ENCODE measurements at places on chromosomes 6 and 20. TPM values are rescaled to one million over a fixed set of nuclear protein-coding genes. Genes with fewer than 3 reads are reported as not detected.

DNA sequence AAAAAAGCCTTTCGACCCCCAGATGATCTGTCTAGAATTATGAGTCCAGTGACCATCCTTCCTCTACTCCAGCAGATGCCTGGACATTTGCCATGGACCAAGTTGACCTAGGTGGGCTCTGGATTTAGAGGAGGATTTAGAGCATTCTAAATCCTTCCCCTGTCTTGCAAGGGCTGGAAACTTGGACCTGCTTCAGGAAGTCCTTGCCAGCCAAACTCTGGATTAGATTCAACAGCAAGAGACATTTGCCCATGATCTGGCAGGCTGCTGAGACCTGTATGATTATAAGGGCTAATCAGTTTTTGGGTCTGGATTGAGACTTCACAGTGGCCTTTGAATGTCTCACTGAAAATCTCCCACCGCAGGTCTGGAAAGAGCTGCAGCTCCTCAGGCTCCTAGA, 13.1 kb upstream of the HDGFL1 start:
- DNase-seq: no peak

- DNase-seq: no peak
These were observed 581.8 kb upstream of the MMS22L start for GRCh38 chr6:97864826-97865225.

DNA sequence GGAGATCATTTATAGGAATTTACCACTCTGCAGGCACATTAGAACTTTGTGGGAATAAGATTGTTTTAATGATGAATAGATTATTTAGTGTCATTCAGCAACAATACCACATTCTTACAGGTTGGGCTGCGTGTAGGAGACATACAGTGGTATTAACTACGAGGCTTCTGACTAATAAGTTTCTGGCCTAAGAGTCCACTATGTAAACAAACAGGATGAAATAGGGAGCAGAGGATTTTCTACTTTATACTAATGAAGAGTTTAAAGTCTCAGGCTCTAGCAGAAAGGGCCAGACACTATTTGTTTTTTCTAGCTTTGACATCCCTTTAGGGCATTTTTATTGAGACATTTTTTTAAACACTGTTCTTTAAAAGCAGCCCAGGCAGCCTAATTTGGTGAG, 75.6 kb downstream of the SLC24A3 start:
- no peak for DNase-seq

The GNAS-AS1 gene
- not detected for total RNA-seq

DNA sequence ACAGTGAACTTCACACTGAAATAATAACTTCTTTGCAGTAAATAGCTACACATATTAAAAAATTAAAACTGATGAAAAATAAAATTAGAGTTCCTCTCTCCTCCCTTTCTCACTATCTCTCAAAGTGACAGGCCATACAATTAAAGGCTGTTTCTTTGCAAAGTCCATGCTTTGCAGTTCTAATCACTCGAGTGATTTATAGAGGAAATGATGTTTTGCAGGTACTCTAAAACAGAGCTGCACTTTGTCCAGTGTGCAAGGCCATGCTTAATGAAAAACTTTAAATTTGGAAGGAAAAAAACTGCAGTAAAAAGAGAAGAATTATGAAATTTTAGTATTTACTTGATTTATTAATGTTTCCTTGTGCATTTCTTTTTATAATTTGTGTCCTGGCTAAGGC, 112.5 kb downstream of the GMDS start:
- DNase-seq: no peak

The ENPP1 gene
- total RNA-seq: 0.45 TPM

The LIME1 gene
- total RNA-seq: 91.7 TPM

DNA sequence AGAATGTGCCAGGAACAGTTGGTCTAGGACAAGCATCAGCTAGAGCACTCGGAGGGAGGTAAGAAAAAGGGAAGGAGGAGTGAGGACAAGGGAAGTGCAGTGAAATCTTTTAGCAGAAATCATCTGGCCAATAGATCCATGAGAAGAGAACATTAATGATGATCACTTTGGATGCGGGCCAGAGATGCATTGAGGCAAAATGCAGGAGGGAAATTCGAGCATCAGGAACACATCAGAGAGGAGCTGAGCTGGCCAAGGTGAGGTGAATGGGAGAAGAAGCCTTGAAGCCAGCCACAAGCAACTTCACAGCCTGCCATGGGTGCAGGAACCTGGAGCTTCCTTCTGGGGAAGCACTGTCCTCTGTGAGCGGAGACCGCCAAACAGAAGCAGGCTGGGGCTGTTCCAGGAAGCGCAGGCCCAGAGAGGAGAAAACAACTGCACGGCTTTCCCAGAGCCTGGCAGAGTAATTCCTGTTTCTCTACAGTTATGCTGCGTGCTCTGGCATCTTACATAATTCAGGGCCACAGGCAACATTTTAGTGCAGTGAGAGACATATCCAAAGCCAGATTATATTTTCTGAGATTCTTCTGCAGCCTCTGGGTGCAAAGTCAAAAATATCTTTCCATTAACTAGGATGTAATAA, 143.8 kb downstream of the F13A1 start:
- no peak for DNase-seq

DNA sequence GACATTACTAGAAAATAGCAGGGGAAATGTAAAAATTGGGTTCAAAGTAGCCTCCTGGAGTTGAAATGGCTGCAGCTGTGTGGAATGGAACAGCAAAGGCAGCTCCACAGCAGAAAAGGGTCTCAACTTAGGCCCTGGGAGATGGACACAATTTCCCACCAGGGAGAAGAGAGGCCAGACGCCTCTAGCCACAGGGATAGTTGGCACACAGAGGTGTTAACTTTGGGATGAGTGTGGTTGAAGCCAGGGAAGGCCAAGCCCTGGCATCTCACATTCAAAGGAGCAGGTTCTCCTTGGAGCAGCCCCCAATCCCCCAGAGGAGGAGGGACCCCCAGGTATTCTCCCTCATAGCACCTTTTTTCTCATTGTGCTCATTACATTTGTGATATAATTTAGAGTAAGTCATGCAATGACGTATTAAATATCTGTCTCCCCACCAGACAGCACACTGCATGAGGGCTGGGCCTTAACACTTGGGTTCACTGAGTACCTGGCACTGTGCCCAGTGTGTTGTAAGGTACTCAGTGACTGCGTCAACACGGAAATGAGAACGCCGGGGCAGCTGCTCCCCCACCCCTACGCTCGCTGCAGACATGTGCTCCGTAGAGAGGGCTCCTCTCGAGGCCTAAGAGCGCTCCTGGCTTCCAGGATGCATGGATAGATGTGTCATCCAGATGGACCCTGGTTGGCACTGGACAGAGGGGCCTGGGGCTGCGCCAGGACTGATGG, 76.0 kb upstream of the CD93 start:
- DNase-seq: no peak

DNA sequence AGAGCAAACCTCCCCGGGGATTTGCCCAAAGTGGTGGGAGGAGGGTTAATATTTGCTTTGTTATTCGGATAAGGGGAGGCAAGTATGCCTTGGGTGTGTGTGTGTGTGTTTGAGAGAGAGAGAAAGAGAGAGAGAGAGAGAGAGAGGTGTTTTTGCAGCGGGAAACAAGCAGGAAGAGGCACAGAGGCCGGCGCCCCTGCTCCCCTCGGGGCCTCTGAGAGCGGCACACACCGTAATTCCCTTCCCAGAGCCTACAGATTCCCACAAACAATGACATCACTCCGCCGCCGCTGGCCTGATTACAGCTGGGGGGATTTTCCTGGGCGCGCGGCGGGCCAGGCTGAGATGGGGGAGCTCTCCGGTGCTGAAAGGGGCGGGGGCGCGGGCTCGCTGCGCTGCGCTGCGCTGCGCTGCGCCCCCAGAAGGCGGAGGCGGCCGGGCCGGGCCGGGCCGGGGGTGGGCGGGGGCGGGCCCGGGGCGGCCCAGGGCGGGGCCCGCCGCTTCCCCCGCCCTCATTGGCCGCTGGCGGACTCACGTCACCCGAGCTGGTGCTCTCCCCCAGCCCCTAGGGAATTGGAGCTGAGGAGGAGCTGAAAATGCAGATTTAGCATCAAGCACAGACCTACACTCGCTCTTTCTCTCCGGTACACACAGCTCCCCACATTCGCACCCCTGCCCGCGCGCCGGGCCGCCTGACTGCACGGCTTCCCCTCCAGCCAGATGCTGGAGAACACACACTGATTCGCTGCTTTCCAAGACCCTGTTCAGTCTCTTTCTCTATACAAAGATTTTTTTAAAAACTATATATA, at the start of gene PCSK2:
Gene PCSK2, plus strand, starts transcription at position 631 of the 809 bp plus-strand sequence. CDS start 266 bp downstream, outside the sequence.
- DNase-seq: no peak

DNA sequence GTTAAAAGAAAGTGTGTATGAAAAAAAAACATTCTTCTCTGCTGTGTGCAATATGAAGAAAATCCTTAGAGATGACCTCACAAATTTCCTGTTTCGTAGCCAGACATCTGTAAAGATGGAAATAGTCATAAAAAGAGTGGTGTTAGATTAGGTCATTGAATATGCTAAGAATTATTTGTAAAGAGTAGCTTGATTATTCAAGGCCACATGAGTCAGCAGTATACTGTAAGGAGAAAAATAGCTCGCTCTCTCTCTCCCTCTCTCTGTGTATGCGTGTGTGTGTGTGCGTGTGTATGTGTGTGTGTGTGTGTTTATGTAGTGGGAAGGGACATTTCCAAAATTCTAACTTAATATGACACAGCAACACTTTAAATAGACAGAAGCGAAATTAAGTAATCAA, 78.8 kb downstream of the PTCHD4 start:
- DNase-seq: no peak

The ZNF133 gene
- 9.6 TPM for total RNA-seq

DNA sequence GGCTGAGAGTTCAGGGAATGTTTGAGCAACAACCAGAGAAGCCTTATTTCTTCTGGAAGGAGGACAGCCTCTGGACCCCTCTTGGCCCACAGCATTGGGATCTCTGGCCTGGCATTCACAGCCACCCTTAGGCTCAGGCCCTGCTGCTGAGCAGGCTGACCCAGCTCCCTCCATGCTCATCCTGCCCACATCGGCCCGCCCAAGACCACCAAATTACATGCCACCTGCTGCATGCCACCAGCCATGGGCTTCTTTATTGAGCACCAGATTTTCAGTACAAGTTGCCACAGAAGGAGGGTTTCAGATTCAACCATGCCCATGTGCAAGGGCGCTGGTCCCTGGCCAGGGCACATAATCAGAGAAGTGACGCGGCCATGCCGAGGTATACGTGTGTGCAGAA, 32.2 kb downstream of the ADA start:
- DNase-seq: no peak

GRCh38 chr20:39855799-39856198, 833.2 kb downstream of the MAFB start:
- DNase-seq: no peak

The KIF13A gene
- total RNA-seq: 19.5 TPM

GRCh38 chr6:92779746-92780145, 639.6 kb downstream of the EPHA7 start:
- no peak for DNase-seq

The DLGAP4 gene
- total RNA-seq: 47.9 TPM

GRCh38 chr6:38688579-38689087, 14.3 kb downstream of the GLO1 start:
- no peak for DNase-seq

DNA sequence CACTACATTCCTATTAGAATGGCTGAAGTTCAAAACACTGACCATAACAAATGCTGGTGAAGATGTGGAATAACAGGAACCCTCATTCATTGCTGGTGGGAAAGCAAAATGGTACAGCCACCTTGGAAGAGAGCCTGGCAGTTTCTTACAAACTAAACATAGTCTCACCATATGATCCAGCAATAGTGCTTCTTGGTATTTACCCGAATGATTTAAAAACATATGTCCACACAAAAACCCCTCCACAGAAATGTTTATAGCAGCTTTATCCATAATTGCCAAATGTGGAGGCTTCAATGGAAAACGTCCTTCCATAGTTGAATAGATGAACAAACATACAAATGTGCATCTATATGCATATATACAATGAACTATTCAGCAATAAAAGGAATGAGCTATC, 330.8 kb downstream of the BTBD3 start:
- no peak for DNase-seq

DNA sequence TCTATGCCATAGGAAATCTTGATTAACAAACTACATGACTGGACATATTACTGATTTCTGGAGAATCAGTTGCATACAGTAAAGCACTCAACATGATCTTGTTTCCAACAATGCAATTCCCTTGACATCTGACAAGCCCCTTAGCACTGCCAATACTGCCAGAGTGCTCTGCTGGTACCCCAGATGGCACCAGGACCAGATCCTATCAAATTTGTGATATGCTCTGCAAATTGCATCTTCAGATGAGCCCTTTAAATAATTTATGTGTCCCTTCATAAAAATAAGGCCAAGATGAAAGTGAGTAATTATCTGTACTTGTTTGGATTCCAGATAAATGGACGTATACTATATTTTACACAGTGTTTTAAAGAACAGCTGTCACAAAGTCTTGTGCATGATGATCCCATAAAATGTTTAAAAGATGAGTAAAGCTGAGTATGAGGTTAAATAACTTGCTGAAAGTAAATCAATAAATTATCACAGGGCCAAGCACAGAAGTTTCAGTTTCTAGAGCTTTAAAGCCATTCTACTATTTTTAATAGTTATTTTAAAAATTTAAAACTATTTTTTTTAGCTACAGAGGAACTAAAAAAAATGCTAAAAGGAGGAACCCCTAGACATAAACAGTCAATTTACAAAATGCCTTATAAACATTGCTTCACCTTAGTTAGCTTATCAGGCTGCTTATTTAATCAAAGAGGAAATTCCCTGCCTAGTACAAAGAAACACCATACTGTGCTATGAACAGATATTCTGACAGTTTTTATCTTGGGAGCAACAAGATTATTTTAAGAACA, 42.1 kb downstream of the NUDT3 start:
- no peak for DNase-seq

DNA sequence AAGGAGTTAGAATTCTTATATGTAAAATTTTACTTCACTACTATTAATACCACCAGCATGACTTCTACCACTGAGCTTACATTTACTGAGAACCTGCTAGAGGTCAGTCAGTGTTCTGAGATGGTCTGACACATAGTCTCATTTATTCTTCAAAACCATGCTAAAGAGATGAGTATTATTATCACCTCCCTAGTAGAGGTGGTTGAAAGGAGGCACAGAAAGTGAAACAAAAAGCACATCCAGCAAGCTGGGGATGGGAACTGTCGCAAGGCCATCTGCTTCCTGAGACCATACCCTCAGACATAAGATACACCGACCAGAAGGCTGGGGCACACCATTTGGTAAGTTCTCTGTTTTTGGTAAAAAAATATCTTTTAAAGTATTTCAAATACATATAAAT, 137.7 kb downstream of the INSM1 start:
- no peak for DNase-seq

- no peak for DNase-seq
These were observed 350.9 kb upstream of the NRSN1 start for GRCh38 chr6:23775127-23775526.

The GSTA3 gene
- total RNA-seq: not detected

GRCh38 chr20:3745686-3746173, 13.2 kb downstream of the HSPA12B start:
- no peak for DNase-seq
